ENCODE measurements at places on chromosomes 6 and 20.

DNA sequence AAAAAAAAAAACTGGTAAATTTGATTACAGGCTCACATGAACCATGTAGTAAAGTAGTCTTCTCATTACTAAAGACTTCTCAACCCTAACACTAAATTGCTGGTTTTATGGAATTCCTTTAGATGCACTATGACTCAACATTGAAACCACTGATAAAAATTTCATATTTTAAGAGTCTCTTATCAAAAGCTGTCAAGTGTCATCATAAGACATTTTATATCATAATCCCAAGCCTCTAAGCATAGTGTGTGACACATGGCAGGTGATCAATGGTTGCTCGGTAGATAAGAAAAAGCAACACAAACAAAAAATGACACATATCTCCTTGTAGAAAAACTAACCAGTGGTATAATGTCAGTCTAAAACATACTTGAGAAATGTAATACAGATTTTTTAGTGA, 258.4 kb downstream of the RNGTT start:
- no peak for DNase-seq

- DNase-seq, result peak; percentile 69
Observed at GRCh38 chr6:64013011-64013410, 377.4 kb downstream of the PHF3 start.

DNA sequence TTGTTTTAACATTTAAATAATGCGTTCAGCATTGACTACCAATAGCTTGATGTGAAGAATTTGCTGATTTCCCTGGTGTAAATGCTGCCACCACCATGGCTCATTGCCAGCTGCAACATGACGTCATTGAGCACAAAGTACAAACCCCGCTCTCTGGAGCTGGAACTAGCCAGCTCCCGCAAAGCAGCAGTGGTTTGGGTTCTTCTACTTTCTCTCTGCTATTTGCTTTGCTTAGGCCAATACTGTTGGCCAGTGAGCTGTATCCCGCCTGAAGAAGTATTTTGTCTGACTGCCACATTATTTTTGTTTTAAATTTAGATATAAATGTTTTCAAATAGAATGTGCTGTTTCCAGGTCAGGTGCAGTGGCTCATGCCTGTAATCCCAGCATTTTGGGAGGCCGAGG, 47.4 kb upstream of the KIF13A start:
- no peak for DNase-seq

- DNase-seq, result peak; percentile 56
Observed at GRCh38 chr6:7052443-7053011, 55.2 kb upstream of the RREB1 start.

DNA sequence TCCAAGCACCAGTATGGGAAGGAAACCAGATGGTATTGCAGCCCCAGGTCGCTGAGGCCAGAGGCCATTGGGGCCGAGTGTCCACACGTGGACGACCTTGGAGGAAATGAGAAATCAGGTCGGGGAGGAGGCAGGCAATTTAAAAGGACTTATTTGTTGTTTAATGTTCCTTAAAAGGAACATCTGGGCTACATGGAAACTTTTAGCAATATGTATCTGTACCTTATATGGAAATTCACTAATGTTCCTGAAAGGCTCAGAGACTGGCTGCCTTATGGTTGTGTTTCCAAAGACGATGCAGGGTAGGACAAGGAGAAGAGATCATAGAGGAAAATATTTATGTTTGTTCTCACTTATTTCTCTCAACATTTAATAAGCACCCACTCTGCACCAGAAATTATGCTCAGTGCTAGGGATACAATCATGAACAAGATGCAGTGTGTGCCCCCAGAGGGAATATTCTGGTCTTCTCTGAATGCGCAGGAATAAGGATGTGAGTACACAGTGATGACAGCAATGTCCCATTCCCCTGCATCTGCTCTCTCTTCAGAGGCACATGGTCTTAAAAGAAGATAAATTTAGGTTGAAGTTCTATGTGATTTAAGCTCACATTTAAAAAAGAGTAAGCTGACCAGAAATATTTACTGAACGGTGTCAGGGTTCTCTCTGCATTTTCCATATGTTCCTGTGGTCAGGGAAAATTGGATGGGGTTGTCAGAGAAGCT, 3.4 kb downstream of the BNIP5 start:
- peak; percentile 22 for DNase-seq

DNA sequence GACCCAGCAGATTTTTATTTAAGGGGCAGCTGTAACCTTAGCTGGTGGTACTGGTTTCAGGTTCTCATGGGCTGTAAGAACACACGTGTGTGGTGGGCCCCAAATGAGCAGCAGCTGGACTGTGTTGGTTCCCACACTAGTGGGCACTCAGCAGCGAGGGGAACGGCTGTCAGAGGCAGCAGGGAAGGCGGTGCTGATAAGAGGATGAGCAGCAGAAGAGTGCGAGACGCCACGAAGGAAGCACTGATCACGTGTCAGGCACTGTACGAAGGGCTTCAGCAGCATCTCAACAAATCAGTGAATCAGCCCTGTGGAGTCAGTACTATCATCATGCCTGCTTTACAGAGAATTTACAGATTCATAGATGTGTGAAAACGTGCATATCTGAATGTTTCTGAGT, 41.0 kb upstream of the EMILIN3 start:
- DNase-seq, result no peak

- DNase-seq, result no peak
Observed at GRCh38 chr6:46039646-46040045, 24.0 kb upstream of the CLIC5 start.

DNA sequence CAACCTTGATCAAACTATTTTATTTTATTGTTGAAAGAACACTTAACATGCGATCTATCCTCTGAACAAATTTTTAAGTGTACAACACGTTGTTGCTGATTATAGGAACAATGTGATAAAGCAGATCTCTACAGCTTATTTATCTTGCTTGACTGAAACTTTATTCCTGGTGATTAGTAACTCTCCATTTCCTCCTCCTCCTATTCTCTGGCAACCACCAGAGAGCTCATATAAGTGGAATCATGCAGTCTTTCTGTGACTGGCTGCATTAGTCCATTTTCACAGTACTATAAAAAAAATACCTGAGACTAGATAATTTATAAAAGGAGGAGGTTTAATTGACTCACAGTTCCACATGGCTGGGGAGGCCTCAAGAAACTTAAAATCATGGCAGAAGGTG, 218.1 kb downstream of the LRFN2 start:
- DNase-seq, result no peak

DNA sequence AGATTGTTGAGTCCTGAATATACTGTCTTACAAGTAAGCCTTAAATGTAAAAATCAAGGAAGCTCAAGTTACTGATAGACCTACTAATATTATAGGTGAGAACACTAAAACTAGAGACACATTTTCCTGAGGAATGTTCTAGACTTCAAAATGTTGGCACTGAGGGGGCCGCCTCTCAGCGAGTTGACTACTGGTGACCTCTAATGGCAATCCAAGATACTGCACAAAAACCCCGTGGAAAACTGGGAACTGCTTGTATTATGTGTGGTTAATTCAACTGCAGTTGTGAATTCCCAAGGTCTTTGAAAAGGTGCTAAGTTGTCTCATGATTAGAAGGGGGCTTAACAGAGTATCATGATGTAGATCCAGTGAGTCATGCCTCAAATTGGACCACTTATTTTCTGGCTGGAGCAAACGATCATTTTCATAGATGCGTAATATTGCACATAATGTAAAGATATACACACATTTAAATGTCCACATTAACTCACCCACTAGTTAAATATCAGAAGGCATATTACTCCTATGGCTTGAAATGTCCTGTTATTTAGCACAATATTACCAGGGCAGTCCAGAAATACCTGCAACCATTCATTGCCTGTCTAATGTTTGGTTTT, 336.2 kb downstream of the FOXA2 start:
- peak; percentile 25 for DNase-seq

- no peak for DNase-seq
Observed at GRCh38 chr6:144265061-144265357, 20.1 kb upstream of the UTRN start.

DNA sequence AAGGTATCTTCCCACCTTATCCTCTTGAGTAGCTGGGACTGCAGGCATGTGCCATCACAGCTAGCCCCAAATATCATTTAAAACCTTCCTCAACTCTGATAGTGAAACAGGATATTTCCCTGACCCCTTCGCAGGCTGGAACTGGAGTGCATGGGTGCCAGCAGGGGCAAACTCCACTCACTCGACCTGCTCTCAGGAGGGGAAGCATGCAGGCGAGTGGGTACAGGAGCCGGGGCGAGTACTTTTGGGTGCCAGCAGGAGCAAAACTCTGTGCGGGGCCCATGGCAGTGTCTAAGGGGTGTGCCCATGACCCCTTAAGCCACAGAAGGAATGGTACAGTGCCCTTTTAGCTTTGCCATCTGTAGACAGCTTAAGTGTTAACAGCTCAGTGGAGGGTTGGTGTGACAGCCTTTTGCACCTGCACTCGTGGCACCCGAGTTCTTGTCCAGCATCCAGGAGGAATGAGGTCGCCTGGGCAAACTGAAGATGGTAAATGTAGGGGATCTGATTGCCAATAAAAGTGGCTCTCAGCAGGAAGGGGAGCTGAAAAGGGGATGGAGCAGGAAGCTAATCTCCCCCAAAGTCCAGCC, 155.1 kb downstream of the CDK19 start:
- DNase-seq, result no peak

GRCh38 chr20:59314997-59315396, 14.6 kb downstream of the EDN3 start:
- peak; percentile 45 for DNase-seq

Data from muscle of arm (tissue), 14 donors.